ENCODE measurements at places on chromosomes 11 and 22. TPM values are rescaled to one million over a fixed set of nuclear protein-coding genes. Genes with fewer than 3 reads are reported as not detected.

- no peak for DNase-seq
These were observed 109.3 kb downstream of the FBXO7 start for GRCh38 chr22:32583921-32584335.

DNA sequence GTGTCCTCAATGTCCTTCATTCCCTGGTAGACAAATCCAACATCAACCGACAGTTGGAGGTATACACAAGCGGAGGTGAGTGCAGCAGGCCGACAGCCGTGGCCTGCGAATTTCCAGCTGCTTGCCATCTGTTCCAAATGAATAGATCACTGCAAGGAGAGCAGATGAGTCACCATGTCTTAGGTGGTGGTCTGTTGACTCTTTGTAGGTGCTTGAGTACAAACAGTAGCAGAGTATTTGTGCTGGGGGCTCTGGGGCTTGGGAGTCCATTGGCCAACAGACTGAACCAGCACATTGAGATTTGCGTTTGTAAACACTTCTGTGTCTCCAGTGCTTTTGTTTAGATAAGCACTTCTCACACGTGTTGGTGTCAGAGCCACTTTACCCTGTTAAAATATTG is 21.1 kb downstream of the EIF3L start:
- DNase-seq = no peak

DNA sequence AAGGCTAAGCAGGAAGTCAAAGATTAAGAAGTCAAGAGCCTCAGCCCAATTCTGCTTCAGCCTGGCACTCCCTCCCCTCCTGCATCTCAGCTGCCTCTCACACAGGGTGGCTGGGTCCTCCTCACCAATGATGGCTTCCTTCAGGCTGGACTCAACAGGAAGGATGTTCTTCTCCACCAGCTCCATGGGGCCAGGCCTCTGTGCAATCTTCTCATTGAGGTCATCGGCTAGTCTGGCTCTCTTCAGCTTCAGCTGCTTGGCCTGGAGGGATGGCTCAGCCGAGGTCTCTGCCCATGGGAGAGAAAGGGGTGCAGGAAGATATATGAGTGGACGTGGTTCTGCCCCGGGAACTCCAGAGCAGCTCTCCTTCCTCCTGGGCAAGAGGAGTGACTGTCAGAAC is 59.1 kb downstream of the SGSM3 start:
- no peak for DNase-seq

DNA sequence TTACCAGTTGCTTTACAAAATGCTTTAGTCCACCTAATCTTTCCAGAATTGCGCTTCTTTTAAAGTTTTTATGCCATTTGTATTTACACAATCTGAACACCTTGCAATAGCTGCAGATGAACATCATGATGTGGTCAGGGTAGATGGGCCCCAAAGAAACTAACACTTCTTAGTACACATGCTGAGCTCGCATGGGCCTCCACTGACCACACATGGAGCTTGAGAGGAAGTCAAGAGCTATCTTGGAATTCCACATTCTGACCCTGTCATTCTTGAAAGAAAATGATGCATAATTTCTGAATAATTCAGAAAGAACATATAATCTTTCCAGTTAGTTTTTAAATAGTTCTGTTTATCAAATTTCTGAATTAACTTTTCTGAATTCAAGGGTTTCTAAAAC is 7.7 kb downstream of the LIPT2 start:
- no peak for DNase-seq

DNA sequence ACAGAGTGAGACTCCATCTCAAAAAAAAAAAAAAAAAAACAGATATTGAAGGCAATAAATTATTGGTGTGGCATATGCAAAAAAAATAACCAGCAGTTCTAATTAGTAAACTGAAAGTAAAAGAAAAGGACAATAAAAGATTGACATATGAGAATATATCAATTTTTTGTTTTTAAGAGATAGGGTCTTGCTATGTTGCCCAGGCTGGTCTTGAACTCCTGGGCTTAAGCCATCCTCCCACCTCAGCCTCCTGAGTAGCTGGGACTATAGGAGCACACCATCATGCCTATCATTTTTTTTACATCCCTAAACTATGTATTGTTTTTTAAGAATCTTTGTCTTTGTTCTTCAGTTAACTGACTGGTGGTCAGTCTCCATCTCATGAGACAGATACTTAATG is 31.5 kb downstream of the PACSIN2 start:
- DNase-seq = no peak

GRCh38 chr11:102191832-102192231 is 81.6 kb downstream of the YAP1 start:
- no peak for DNase-seq

GRCh38 chr11:27263046-27263445 is 100.0 kb downstream of the CCDC34 start:
- no peak for DNase-seq

DNA sequence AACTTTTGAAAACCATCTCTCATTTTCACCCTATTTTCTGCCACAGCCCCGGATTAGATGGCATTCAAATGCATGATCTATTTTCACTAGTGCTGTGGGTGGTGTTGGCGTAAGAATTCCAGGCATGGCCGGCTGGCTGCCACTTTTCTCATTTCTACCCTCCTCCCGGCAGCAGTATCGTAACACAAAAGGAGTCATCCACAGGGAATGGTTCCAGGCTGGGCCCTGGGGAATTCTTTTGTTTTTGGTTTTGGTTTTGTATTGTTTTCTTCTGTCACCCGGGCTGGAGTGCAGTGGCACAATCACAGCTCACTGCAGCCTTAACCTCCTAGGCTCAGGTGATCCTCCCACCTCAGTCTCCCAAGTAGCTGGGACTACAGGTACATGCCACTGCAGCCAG is 13.8 kb downstream of the JAML start:
- DNase-seq = no peak

DNA sequence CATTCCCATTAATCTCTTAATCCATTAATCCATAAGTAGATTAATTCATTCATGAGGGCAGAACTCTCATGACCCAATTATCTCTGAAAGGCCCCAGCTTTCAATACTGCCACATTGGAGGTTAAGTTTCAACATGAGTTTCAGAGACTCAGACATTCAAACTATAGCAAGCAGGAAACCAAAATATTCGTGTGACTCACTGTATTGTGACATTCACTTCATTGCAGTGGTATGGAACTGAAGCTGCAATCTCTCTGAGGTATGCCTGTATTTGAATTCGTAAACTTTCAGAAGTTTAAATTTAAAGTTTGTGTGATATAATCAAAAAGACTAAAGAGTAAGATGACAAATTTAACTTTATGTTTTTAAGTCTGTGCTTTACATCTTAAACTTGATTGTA is 2.9 kb upstream of the OR52J3 start:
- DNase-seq = no peak

DNA sequence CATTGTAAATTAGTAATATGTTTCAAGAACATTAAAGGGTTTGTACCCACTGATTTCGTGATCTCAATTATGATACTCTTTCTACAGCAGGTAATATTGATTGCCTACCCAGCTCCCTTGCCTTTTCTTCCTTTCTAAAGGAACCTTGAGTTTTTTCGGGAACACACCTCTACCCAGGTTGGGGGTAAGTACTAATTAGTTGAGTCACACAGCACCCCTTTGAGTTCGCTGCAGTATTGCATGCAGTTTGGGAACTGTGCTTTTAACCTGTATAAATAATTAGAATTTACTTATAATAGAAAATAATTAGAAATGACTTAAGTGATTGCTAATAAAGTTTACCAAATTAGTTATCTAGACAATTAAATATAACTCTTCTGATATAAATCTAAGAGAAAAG is 24.9 kb downstream of the ARHGAP42 start:
- DNase-seq = no peak

DNA sequence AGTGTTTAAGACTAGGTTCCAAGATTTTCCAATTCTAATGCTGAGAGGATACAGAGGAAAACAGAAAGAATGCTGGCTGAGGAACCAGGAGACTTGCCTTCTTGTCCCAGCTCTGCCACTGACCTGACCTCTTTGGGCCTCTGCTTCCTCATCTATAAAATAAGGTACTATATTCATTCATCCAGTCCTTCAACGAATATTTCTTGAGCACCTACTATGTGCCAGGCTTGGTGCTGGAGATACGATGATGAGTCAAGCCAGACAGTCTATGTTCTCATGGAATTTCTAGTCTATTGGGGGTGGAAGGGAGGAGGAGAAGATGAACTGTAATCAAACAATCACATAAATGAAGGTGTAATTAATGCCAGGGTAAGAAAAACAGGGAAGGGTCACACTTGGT is 27.8 kb upstream of the UPB1 start:
- no peak for DNase-seq

GRCh38 chr11:120180551-120181232 is 30.1 kb upstream of the OAF start:
- DNase-seq = no peak

- peak; percentile 72 for DNase-seq
These were observed 511 bp downstream of the DGKZ start for GRCh38 chr11:46347637-46348311.

DNA sequence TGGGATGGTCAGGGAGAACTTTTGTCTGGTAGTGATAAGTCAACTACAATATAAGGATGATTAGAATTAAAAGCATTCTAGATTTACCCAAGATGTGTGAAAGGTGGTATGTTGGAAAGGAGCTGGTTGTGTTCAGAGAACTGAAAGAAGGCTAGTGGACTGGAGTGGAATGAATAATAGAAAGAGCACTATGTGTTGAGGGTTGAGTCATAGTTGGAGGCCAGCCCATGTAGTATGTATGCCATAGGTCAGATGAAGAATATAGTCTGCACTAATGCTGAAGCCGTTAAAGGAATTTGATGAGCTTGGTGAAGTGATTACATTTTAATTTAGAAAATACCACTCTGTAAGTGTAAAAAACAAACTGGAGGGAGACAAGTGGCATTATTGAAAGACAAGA is 514.1 kb downstream of the CNTN5 start:
- no peak for DNase-seq

- DNase-seq = no peak
These were observed 3.0 kb downstream of the KCNJ11 start for GRCh38 chr11:17385492-17385891.

- peak; percentile 88 for DNase-seq
These were observed at the start of gene RCOR2 for GRCh38 chr11:63916837-63917691. Gene RCOR2 (minus strand): TSS chr11:63917164. CDS start chr11:63916456, 708 bp downstream.

GRCh38 chr11:36333897-36334296 is 37.8 kb downstream of the PRR5L start:
- DNase-seq = no peak

DNA sequence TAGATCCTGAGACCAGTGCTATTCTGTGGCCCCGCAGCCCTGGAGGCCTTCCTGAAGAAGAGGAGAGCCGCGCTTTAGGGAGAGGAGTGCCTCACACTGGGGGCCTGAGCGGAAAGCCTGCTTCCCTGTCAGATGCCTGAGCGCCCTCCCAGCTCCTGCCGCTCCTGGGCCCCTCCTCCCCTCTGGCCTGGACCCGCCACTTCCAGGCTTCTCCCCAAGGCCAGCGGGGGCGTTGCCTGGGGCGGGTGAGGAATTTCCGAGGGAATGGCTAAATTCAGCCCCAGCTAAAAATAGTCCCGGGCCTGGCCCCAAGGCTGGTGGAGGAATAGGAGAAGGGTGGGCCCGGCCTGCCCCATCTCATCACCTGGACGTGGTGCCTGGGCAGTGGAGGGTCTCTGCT is 15.4 kb downstream of the ARHGEF17 start:
- peak; percentile 98 for DNase-seq

DNA sequence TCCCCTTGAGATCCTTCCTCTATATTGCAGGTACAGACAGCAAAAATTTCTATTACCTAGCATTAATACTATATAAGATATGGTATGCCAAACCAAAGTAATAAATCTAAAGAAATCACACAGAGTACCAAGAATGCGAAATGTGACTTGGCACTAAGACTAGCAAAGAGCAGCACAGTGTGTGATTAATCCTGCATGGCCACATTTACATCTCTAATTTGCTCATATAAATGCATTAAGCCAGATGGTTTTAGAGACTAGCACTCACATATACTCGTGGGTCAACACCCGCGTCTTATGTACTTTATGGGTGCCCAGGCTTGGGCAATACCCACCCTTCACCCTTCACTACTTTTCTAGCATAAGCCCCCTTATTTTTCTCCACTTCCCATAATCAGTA is 213.2 kb downstream of the TTC28 start:
- DNase-seq = no peak

- DNase-seq = no peak
These were observed 127.5 kb downstream of the SIK3 start for GRCh38 chr11:116970485-116971292.

The ESAM gene
- total RNA-seq = 182 TPM

The CNIH2 gene
- total RNA-seq = 0.75 TPM

The OR8J1 gene
- total RNA-seq = not detected

The SPON1 gene
- 79.2 TPM for total RNA-seq
